ENCODE measurements at places on chromosomes 3 and 15. TPM values are rescaled to one million over a fixed set of nuclear protein-coding genes. Genes with fewer than 3 reads are reported as not detected.

CCR5 gene
- 0.12 TPM for total RNA-seq

SLC26A6 gene
- total RNA-seq, result 7.7 TPM

SLC51A gene
- total RNA-seq, result not detected

HESX1 gene
- not detected for total RNA-seq

FBXL22 gene
- not detected for total RNA-seq

- DNase-seq, result no peak
These were observed 12.4 kb upstream of the CHRM5 start for GRCh38 chr15:33955945-33956344.

DNA sequence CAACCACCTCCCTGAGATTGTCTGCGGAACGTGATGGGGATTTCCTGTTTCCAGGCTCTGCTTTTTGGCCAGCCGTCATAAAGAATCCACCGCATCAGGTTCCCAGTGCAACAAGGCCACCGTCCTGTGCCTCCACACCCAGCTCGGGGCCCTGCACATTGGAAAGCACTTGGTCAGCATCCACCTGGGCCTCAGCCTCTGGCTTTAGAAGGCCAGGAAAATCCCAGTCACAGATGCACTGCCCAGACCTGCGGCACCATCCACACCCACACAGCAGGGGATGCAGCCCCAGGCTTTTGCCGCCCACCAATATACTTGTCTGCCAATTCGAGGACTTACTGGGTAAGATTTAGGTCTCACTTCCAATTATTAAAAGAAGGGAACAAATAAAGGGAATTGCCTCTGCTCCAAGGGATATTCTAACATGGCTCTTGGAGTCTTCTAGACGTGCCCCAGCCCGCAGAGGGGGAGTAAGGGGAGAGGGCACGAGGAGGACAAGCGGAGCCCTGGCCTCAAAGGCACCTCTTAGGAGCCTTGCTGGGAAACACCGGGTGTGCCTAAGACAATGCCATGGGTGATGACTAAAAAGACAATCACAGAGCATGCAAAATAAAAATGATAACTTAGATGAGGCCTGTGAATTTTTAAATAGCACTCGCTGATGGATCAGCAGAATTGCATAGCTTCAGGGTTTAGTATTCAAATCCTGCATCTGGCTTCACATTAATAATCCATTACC is 169.2 kb downstream of the FOXP1 start:
- DNase-seq, result no peak

GRCh38 chr3:108998436-108998835 is 44.8 kb upstream of the GUCA1C start:
- no peak for DNase-seq

DNA sequence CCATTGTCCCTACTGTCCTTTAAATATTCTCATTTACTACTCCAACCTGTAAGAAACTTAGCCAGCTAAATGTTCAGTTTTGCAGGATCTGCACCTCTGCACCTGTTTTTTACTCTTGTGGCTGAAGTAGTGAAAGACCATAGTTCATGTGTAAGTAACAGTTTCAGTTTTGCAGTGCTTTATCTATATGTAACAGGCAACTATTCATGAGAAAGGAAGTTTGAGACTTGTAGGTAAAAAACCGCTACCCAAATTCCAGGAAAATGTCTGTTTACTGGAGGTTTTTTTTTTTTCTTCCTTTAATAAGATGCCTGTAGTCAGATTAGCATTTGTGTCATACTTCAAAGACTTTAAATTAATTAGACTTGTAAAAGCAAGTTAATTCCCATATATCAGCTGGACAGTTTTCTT is 25.4 kb upstream of the MBNL1 start:
- DNase-seq, result no peak

DNA sequence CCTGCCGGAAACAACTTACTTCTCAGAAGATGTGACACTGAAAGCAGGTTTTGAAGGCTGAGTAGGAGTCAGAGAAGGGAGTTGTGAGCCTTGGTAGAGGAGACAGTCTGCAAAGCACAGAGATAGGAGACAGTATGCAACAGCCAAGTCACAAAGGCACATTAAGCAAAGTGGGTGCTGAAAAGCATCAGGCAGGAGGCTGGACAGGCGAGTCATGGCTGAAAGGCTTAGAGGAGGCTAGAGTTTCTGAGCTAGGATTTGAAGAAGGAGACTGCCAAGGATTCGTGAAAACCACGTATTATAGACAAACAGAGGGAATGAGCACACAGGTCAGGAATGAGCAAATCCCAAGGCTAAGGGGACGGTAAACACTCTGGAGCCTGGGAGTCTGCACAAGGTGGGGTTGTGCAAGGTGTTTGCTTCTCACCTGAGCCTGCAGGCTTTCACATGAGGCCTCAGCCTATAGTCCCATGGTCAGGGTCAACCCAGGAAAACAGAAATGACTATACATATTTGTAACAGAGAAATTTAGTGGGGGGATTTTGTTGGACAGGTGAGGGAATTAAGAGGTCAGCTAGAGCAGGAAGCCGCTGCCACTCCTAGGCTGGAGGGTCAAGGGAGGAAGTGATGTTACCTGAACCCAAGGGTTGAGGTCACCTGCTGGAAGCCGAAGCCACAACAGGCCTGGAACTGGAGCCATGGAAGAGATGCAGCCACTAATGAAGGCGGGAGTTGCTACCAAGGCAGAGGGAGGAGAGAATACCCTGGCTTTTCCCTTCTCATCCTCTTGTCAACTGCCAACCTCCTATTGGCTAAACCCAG is 23.1 kb upstream of the TRIM71 start:
- DNase-seq, result no peak

DNA sequence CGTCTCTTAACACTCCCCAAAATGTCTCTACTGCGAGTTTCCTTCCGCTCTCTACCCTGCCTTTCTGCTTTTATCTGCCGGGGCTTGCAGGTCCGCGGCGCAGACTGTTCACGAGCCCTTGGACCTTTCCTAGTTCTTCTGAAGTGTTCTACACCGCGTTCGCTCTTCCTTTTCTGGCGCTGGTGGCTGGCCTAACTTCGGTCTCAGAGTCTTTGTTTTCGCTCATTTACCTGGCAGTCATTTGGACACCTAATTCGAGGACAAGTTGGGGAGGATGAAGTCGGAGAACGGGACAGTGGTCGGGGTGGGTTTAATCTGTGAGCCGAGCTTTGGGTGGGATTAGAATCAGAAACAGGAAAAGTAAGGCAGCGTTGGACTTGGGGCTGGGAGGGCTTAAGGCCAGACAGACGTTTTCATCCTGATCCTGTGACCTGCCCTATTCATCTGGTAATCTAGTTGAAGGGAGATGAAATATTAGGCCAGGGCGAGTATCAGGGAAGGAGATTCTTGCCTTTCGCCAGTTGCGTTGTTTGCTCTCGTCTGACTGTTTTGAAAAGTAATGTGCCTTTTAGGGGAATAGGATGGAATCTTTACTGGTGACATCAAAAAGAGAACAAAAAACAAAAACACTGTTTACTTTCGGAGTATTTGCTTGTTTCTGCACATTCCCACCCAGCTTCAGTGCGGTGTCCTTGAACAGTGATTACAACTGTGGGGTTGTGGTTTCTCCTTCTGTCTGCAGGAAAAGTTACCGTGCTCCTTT is 1.8 kb downstream of the DIPK2A start:
- no peak for DNase-seq

DNA sequence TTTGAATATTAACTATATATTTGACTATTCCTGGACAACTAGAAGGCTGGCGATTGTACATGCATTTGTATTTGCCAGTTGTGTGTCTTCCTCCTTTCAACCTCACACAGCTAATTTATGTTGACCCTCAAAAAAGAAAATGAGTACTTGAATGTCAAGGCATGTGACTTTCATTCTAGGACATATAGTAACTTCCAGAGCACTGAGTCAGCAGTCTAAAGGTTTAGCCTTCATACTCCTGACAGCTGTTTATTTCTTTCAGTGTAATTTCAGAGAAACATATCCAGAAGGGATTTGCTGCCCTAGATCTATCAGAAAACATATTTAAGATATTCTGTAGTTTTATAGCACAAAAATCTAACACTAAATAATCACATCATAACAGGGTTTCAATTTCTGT is 74.6 kb upstream of the GOLGA8J start:
- DNase-seq, result no peak

- no peak for DNase-seq
These were observed 9.6 kb downstream of the AMIGO3 start for GRCh38 chr3:49709852-49710251.

GRCh38 chr3:180185650-180186049 is 148.9 kb upstream of the PEX5L start:
- DNase-seq, result no peak

DNA sequence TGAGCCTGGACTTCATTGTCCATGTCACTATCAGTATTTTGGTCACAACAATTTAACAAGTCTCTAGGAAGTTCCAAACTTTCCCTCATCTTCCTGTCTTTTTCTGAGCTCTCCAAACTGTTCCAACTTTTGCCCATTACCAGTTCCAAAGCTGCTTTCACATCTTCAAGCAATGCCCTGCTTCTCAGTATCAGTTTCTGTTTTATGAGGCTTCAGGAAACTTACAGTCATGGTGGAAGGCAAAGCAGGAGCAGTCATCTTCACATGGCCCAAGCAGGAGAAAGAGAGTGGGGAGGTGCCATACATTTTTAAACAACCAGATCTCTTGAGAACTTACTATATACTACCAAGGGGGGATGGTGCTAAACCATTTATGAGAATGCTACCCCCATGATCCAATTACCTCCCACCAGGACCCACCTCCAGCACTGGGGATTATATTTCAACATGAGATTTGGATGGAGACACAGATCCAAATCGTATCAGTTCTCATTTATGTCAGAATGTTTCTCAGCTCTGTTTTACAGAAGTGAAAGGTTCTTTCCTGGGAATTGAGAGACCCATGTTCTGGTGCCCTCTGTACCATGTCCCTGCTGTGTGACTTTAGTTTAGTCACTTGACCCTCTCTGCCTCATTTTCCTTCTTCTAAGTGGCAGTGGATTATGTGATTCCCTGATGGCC is 169.7 kb downstream of the PLCL2 start:
- no peak for DNase-seq

DNA sequence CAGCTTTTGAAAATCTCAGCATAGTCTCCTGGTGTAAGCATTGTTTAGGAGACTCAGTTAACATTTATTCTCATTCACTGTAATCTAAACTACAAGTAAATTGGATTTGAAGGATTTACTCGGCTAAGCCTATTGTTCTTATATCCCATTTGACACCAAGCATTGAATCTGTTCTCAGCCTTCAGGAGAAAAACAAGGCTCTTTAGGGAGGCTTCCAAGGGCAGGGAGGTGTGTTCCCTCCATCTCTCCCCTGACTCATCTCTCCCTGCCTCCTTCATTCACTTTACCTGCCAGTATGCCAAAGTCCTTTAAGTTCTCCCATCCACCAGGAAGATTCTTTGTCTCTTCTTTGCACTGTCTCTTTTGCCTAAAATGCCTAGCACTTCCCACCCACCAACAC is 347.8 kb downstream of the MFSD1 start:
- no peak for DNase-seq

- DNase-seq, result no peak
These were observed 122.2 kb downstream of the MEIS2 start for GRCh38 chr15:36978126-36978525.

DNA sequence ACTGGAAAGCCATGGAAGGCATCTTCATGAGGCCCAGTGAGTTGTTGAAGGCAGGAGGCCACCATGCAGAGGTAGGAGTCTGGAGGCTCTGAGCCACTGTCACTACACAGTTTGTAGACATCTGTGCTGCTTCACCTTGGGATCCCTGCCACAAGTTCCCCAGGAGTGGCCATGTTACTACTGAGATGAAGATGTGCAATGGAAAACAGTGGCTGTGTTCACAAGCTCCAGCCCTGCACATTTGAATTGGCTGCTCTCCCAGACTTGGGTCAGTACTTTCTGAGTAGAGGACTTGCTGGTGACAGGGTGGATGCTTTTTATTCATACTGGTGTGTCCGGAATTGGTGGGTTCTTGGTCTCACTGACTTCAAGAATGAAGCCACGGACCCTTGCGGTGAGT is 86.9 kb upstream of the C15orf39 start:
- DNase-seq, result no peak

DNA sequence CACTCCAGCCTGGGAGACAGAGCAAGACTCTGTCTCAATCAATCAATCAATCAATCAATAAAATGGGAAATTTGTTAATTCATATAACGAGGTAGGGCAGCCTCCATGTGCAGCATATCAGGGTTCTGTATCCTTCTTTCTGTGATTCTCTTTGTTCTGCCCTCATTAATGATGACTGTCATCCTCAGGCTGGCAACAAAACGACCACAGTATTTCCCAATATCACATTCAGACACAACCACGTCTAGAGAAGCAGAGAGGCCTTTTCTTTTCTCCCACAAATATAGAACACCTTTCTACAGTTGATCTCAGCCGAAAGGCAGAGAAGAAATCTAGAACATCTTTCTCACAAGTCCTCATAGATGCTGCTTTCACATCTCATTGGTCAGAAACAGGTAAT is 11.2 kb downstream of the CEP19 start:
- DNase-seq, result no peak

DNA sequence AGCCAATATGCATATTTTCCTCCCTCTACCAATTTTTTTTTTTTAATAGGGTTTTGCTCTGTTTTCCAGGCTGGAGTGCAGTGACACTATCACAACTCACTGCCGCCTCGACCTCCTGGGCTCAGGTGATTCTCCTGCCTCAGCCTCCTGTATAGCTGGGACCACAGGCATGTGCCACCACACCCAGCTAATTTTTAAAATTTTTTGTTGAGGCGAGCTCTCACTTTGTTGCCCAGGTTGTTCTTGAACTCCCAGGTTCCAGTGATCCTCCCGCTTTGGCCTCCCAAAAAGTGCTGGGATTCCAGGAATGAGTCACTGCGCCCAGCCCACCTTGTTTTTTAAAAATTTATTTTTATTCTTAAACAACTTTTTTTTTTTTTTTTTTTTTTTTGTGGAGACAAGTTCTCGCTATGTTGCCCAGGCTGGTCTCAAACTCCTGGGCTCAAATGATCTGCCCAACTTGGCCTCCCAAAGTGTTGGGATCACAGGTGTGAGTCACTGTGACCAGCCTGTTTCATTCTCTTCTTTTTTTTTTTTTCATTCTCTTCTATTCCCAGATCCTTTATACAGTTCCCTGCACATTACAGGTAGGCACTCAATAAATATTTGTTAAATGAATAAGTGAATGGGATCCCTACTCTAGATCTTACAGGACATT is 40.5 kb upstream of the PIK3CB start:
- no peak for DNase-seq

GRCh38 chr15:62324382-62324781 is 159.3 kb upstream of the C2CD4B start:
- no peak for DNase-seq

- no peak for DNase-seq
These were observed 298.5 kb upstream of the MME start for GRCh38 chr3:154781595-154781994.

DNA sequence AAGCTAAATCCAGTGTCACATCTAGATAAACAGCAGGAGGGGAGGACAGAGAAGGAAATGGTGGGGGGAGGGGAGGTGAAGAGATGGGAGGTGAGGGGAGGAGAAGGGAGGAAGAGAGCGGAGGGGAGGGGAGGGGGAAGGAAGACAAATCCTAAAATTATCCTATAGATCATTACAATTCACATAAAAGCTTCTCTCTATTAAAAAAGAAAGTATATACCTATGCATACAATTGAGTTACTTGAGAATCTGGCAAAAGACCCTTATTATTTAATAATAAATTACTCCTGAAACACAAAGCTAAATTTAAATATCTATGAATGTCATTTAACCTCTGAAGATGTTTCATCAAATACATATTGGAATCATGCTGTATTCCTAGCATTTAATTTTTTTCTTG is 303.9 kb downstream of the MAGI1 start:
- no peak for DNase-seq

GRCh38 chr3:127815641-127816605 is 6.4 kb downstream of the MGLL start:
- DNase-seq, result no peak

Data from NCI-H460 (cell line).